ENCODE measurements at places on chromosomes 6 and 20. TPM values are rescaled to one million over a fixed set of nuclear protein-coding genes. Genes with fewer than 3 reads are reported as not detected.

Gene MICB
- total RNA-seq: 0.24 TPM

Gene IGF2R
- total RNA-seq: 54.2 TPM

Gene TINAG
- 0.24 TPM for total RNA-seq

Gene GSTA1
- total RNA-seq: not detected

Gene FGD2
- 6.5 TPM for total RNA-seq

Gene LGSN
- total RNA-seq: 4.1 TPM

Gene EYS
- 17.3 TPM for total RNA-seq

Gene FLRT3
- 75.4 TPM for total RNA-seq

Gene OPRM1
- 21.9 TPM for total RNA-seq

Gene RIPOR3
- total RNA-seq: 1.9 TPM

Gene SSTR4
- total RNA-seq: 2.6 TPM

Gene BPIFB4
- total RNA-seq: not detected

Gene EPHA7
- 6.7 TPM for total RNA-seq

Gene CLIC5
- total RNA-seq: 3.6 TPM

Gene PTPN1
- total RNA-seq: 22.1 TPM

Gene SLC22A2
- 1.9 TPM for total RNA-seq

Gene KCNS1
- total RNA-seq: 2.4 TPM

Gene SLC22A3
- 71.5 TPM for total RNA-seq

Gene KIF13A
- total RNA-seq: 51.3 TPM

Gene KCNK15
- 0.96 TPM for total RNA-seq

Gene FAM110A
- total RNA-seq: 0.96 TPM

Gene FAXC
- 5.3 TPM for total RNA-seq

Gene ATP9A
- total RNA-seq: 19.3 TPM

Gene ETV7
- total RNA-seq: 0.96 TPM

Gene ANKRD66
- total RNA-seq: 9.4 TPM

Gene RALGAPB
- total RNA-seq: 36.4 TPM

Gene EEF1A2
- 7.2 TPM for total RNA-seq

Gene POU3F2
- total RNA-seq: 1.4 TPM

Gene EFCAB8
- 0.96 TPM for total RNA-seq

Measured in umbilical cord (tissue), 2 donors.